ENCODE measurements at places on chromosomes 3 and 15.

DNA sequence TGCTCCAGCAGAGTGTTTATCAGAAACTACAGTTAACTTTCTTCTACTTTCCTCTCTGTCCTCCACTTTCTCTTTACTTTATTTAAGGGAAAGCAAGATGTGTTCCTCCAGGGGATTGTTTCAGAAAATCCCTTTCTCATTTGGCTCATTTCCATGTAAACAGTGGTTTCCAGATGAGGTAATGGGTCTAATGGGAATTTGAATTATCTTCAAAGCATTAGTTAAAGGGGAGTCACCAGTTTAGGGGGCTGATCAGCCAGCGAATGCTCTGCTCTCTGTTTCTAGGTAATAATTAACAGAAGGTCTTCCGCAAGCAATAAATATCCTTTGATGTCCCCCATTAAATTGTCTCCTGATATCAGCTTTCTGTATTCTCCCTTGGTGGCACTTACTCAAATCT, 30.4 kb upstream of the ZNF639 start:
- DNase-seq, result no peak

DNA sequence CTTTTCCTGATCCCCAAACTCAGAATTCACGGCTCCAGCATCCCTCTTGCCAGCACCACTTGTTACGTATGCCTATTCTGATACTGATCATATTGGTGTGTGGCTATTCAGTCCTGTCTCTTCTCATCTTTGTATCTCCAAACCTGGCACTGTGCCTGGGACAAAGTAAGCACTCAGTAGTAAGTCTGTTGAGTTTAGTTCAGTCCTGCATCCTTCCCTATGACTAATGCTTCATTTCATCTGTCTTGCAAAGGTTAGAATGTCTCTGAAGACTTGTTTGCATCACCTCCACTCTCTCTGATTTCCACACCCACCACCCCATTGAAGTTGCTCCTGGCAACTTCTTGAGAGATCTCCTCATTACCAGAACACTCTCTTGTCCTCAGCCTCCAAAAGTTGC, 80.3 kb downstream of the HMG20A start:
- DNase-seq, result no peak

- no peak for DNase-seq
These were observed 985.2 kb upstream of the SEMA6D start for GRCh38 chr15:46732060-46732459.

DNA sequence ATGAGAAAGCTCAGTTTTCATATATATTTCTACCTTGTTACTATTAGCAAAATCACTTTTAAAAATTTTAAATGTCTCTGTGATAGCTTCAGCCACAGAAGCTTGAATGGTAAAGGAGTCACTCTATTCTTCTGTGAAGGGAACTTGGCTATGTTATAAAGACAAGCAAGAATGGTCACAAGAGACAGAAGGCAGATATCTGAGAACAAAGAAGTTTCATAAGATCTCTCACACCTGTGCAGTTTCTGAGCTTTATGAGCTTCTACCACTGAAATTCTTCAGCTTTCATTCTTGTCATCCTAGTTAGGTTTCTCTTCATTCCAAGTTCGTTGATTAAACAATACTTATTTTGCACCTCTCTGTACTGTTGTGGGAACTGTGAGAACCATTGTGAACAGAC, 853.4 kb downstream of the IGSF11 start:
- no peak for DNase-seq

- DNase-seq, result no peak
These were observed 33.2 kb upstream of the TRIM59 start for GRCh38 chr3:160482796-160483195.

DNA sequence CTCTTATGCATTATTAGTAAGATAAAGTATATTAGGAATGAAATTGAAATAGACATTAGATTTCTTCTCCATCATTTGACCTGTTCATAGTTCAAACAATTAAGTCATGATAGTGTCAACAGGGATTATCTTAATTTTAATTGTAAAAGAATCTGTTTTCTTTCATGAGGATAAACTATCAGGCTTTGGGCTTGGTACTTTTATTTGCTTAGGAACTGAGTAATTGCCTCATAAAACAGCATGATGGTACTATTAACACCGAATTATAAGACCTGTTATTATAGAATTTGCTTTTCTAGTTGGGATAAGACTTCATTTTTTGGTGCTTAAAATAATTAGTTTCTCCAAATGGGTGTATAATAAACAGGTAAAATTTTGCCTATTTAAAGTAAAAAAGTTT, 71.8 kb downstream of the FNDC3B start:
- no peak for DNase-seq

DNA sequence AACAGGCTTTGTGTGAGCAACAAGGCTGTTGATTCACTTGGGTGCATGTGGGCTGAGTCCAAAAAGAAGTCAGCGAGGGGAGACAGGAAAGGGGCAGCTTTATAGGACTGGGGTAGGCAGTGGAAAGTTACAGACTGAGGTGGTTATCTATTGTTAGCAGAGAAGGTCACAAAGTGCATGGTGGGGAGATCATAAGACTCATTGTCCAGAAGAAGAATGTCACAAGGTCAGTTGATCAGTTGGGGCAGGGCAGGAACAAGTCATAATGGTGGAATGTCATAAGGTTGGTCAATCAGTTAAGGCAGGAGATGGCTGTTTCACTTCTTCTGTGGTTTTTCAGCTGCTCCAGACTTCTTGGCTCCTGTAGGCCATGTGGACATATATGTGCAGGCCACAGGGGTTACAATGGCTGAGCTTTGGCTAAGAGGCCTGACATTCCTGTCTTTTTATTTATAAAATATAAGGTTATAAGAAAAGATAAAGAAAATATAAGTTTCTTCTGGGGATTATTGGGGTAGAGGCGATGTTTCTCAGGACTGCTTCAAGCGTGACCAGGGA, 69.5 kb upstream of the SNTN start:
- DNase-seq, result no peak

GRCh38 chr15:75479670-75480069, 28.2 kb upstream of the SIN3A start:
- no peak for DNase-seq

DNA sequence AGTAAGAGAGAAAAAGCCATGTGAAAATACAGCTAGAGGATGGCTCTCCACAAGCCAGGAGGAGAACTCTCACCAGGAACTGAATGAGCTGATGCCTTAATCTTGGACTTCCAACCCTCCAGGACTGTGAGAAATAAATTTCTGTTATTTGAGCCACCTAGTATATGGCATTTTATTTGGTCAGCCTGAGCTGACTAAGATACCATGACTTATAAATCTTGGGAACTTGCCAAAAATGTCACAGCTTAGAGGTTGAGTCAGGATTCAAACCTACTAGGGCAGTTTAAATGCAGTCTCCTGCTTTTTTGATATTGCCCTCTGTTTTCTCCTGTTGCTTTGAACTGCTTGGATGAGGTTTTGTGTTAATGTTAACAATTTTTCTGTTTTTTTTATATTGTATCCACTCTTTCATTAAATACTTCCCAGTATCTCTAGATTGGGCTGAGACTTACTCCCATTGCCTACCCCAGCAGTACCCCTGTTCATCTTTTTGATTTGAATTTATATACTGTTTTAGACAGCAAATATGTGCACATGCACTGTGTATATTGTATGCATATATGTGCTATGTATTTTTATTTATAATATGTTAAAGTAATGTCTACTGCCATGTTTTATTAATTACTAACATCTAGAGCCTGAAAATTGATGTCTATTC, 1223.2 kb downstream of the OTOL1 start:
- no peak for DNase-seq

DNA sequence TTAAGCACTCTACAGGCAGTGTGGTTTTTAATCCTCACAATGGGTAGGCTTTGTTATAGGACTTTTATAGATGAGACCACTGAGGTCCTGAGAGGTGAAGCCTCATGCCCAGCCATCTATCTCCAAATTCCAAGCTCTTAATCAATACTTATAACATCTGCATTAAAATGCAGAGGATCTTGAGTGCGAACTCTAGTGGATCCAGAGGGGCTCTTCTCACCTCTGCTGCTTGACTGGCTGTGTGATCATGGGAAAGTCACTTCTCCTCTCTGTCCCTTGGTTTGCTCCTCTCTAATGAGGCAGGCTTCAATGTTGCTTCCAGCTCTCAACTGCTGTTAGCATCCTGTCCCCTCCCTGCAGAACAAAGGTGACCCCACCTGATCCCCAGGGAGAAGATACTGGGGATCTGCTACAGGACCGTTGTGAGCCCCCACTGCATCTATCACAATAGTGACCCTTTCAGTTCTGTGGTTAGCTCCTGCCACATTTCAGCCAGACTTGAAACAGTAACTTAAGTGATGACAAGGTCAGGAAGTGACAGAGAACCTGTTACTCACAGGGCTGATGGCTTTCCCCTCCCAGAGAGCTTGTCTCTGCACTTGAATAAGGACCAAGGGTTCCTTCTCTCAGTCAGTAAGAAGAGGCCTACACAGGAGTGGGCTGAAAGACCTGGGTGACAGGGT, 1.3 kb downstream of the SLC27A2 start:
- peak; percentile 4 for DNase-seq

DNA sequence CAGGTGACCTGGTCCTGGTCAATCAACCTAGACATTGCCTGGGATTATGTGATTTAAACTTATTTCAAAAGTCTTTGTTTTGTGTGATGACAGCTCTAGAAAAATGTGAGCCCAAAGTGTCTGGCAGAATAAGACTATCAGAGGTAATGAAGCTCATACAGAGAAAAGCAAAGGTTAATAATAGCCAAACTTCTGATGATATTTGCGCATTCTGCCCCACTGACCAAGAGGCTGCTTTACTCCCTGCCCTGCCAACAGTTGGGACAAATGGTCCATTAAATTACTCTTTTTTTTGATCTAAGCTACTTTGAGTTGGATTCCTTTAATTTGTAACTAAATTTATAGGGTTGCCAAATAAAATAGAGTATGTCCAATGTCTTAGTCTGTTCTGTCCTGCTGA, 911.2 kb downstream of the MCTP2 start:
- DNase-seq, result no peak

DNA sequence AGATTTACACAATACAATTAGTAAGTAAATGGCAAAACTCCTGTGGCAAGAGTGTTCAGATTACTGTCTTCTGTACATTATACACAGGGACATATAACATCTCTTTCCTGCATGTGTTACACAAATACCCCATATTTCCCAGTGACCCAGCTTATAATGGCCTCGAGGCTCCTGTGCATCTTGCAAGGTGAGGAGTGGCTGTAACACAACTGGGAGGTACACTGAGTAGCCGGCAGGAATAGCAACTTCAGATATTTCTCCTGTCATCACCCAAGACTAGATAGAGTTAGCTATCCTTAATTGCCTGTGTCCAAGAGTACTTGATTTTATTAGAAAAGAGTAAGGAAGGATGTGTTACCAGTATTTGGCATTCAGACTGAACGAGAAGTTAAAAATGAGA, 5.6 kb downstream of the GMPS start:
- DNase-seq, result no peak

DNA sequence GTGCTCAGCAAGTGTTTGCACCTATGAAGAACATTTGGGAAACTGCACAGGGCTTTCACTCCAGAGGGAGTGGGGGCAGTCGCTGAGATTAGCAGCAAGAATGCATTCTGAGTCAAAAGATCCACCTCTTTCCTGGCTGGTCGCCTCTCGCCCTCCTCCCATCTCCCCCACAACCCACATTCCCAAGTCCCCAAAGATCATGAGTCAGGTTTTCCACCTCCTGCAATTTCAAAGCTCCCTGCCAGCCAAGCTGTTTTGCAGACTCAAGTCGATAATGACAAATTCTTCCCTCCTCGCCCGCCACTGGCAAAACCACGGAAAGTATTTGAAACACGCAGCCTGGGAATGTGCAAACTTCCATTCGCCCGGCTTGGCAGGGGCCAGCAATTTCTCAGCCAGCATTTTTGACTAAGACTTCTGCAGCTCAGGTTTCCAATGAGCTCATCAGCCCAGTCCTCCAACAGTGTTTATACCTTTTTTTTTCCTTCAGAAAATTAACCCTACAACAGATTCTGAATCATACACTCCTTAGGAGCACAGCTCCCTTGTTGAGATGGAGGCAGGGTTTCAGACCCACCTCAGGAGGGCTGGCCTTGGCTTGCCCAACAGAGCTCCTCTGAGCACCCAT, 181.4 kb downstream of the SMAD6 start:
- no peak for DNase-seq

DNA sequence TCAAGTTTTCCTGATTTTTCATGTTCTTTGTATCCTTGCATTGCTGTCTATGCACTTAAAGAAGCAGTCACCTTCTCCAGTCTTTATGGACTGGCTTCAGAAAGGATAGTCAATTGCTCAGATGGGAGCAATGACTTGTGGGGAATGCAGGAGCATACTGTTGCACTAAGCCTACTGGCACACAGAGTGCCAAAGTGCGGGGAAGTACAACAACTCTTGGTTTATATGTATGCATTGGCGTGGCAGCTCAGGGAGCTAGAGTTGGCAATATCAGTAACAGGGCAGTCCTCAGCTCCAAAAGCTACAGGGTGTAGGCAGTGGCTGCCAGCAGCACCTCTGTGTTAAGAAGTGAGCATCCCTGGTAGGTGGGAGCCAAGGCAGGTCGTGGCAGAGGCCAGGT, 141.1 kb downstream of the SCAPER start:
- DNase-seq, result no peak

DNA sequence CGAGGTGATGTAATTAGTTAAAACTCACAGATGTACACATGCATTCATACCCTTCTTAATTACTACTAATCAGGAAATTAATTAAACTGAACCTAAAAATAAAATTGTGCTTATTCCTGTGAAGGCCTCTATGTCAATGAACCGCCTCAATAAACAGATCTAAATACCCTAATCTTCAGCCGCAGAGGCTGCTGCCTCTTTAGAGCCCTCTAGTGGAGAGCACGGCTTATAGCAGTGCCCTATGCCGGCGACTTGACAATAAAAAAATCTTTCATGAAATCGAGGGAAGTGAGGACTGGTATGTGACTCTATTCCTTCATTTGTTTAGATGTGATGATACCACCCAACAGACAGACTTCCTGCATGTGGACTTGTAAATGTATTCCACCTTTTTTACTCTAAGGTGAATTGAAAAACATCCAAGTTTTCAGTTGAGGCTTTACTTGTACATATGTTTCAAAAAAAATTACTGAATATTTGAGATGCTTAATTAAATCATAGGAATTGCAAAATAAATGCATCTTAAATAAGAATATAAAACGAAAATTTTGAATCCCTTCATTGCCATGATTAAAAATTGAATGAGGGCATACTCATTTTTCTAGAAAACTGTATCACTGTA, 8.3 kb upstream of the EPHA3 start:
- no peak for DNase-seq

GRCh38 chr3:187830181-187830580, 84.9 kb upstream of the BCL6 start:
- DNase-seq, result no peak

DNA sequence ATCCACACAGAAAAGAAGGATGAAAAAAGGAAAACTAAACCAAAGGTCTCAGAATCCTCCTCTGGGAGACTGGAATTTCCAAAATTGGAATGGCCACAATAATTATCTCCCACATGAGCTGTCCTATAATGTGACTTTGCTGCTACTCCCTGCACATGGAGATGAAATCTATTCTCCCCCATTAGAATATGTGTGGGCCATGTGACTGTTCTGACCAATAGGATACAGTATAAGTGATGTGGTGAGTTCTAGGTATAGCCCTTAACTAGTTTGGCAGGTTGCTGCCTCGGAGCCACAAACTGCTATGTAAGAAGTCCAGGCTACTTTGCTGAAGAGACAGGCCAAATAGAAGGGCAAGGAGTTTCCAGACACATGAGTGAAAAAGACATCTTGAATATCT, 5.2 kb downstream of the TRIM59 start:
- DNase-seq, result no peak
